ENCODE measurements at places on chromosomes 3 and 15. TPM values are rescaled to one million over a fixed set of nuclear protein-coding genes. Genes with fewer than 3 reads are reported as not detected.

Gene SYNM
- 1,007 TPM for total RNA-seq

GRCh38 chr3:39216176-39216790, 23.9 kb upstream of the XIRP1 start:
- DNase-seq = no peak

GRCh38 chr3:139518926-139519842, 20.4 kb downstream of the RBP1 start:
- no peak for DNase-seq

DNA sequence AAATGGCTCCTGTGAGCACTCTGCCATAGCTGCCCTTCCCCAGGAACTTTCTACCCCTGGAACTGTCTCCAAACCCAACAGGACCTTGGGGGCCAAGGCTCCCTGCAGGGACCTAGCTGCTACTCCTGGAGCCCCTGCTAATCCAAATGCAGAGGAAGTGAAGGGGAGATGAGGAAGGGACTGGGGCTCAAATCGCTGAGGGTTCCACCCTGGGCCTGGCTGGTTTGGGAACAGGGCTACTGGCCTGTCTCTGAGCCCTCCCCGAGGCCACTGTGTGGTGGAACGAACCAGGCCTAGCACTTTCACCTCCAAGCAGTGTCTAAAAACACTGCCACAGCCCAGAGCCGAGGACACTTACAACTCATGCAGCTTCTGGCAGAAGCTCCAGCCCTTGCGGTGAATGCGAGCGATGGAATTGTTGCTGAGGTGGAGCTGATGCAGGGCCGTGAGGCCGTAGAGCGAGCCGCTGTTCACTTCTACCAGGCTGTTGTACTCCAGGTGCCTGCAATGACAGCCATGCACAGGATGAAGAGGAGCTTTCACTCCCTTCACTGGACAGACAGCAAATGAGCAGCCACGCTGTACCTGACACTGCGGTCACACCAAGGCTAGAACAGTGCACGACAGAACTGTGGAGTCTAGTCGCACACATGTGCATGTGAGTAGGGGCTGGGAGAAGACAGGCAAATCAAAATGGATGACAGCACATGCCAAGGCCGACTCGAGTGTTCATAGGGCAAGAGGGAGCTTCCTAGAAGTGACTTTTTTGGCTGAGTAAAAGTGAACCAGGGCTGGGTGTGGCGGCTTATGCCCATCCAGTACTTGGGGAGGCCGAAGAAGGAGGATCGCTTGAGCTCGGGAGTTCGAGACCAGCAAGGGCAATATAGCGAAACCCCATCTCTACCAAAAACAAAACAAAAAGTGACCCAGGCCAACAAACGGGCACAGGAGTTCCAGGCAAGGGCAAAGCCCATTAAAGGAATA, 90.8 kb downstream of the LRIG1 start:
- peak; percentile 57 for DNase-seq

DNA sequence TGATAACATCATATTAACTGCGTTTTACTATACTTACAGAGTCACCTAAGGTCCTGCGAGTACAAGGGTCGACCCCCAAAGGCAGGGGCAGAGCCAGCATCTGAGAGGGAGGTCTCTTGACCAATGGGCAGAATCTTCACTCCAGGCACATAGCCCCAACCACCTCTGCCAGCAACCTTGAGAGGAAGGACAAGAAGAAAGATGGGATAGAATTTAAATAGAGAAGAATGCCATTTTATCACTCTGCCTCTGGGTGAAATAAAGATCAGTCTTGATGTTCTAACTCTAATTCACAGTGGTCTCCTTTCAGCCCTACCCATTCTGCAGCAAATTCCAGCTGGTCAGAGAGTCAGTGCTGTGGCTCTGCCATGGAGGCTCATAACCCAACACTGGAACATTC, 26.5 kb downstream of the KNG1 start:
- DNase-seq = no peak

Gene AMOTL2
- total RNA-seq = 46.2 TPM

DNA sequence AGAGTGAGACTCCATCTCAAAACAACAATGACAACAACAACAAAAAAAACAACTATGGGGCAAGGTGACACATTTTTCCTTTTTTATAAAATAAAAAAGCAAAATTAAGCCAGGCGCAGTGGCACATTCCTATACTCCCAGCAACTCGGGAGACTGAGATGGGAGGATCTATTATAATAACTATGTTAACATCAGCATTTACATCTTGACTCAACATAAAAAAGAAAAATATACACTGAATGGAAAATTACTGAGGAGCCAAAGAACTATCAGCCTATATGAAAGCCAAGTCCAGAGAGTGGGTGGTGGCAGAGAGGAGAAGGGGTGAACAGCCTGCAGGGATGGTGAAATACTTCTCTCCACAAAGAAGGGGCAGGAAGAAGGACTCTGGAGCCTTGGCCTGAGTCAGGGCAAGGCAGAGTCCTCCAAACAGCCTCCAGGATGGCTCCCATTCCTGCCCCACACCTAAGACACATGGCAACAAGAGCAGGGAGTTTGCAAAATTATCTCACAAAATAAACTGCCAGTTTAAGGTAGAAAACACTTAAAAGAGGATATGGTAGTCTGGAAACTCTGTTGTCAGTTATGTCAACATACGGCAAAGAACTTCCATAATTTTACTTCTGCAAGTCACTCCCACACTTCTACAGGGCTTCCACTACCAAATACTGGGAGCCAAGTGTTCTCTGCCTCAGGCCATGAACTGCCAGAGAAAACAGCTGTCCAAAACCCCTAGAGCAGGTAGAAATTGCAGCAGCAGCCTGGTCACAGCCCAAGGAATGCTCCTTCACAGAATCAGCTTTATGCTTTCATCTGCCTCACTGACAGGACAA, 25.9 kb downstream of the HSPBAP1 start:
- no peak for DNase-seq

DNA sequence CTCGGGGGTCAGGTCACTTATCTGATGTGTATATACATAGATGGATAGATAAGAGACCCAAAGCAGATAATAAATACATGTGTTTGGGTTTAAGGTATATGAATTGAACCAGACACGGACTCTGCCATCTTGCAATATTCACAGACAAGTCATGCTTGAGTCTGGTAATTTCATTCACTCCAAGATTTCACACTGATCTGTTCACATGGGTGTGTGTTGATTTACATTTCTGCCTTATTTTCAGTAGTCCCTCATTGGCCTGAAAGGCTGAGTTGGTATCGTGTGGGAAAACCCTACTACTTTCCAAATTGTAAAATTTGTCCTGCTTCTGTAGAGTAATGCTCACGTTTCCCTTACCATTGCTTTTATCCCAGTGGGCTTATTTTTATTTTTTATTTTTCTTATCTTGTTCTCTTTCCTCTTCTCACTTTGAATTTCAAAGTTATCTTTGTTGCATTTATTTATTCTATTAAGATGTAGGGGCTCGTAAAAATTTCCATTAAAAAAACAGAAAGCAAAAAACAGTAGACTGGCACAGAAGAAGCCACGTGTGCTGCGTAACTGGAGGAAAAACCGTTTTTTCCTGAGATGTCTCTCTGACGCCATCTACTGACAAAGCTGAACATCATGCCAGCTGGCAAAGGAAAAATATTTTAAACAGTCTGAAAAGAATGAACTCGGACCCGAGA, 10.8 kb upstream of the MFSD1 start:
- DNase-seq = no peak

DNA sequence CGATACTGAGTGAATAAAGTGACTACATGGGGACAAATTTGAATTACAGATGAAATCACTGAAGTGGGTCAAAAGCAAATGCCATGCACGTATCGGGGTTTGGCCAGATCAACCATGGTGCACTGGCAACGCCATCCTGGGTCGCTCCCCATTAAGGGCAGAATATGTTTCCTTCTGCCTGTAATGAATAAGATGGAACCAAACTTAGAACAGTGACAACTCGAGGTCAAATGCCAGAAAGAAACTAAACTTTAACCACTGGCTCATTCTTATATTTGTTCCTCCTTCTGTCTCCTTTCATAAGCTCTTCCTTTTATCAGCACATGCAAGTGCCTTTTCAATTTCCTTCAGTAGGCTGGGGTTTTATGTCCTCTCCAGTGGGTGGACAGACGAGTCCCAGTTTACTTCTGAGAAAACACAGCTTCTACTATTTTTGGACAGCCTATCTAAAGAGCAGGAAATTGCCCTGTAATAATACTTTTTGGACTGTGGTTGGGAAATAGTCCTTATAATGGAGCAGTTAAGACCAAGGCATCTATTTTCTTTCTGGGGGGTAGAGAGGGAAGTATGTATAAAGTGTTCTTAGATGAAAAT, 61.4 kb downstream of the WHAMM start:
- no peak for DNase-seq

Gene ACKR4
- total RNA-seq = 0.54 TPM

Gene PIGZ
- total RNA-seq = 8.6 TPM

Gene LARP6
- total RNA-seq = 22.5 TPM

GRCh38 chr3:157394411-157394810, 42.2 kb upstream of the PTX3 start:
- no peak for DNase-seq

DNA sequence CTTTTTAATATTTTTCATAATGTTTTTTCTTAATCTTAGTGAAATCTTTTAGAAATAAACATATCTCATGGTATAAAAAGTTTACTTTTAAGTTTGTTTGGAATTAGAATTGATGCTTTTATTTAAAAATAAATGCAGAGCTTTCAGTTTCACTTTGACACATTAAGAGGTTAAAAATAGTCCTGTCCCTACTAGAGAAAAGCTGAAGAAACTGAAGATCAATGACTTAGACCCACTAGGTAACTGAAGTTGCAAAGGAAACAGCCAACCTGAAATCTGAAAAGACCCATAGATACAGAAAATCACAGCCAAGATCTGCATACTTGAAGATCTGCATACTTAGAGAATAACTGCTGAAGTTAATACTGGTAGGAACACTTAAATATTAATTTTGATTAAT, 237.6 kb downstream of the RAP2B start:
- no peak for DNase-seq

- no peak for DNase-seq
Measured at GRCh38 chr3:124811436-124811835, 75.7 kb downstream of the ITGB5 start.

Gene PGBD4
- total RNA-seq = 1.3 TPM

DNA sequence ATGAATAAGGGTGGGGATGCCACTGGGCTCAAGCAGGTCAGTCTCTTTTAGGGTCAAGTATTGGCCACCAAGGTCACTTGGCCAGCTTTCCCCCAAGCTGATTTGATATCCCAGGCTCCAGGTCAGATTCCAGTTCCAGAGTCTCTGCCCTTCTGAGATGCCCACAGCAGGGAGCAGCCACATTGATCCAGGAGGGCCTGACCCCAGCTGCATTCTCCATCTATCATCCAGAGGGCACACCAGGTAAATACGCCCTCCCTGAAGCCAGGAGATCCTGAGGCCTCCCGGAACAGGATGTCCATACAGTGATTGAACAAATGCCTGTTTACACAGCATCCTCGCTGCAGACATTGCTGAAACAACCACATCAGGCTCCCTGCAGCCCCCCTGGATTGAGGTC, 264.6 kb upstream of the TLE3 start:
- no peak for DNase-seq

- no peak for DNase-seq
Measured at GRCh38 chr3:177629276-177629675, 432.0 kb upstream of the TBL1XR1 start.

DNA sequence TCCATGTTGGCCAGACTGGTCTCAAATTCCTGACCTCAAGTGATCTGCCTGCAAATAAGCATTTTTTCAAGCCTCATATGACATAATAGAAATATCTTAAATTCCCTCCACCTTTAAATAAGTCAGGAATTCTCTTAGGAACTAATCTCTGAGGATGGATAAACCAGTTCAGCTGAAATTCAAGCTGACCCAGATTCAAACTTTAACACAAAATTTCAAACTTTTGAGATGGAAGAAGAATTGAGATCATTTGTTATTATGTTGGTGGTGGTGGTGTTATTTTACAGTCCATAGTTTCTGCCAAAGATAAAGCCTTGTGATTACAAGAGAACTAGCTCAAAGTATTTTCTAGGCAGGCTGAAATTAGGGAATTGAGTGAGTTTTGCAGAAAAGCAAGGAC, 85.5 kb downstream of the SSR3 start:
- DNase-seq = no peak

- DNase-seq = no peak
Measured at GRCh38 chr3:193779933-193780332, 186.9 kb downstream of the OPA1 start.

Gene KBTBD13
- total RNA-seq = not detected

DNA sequence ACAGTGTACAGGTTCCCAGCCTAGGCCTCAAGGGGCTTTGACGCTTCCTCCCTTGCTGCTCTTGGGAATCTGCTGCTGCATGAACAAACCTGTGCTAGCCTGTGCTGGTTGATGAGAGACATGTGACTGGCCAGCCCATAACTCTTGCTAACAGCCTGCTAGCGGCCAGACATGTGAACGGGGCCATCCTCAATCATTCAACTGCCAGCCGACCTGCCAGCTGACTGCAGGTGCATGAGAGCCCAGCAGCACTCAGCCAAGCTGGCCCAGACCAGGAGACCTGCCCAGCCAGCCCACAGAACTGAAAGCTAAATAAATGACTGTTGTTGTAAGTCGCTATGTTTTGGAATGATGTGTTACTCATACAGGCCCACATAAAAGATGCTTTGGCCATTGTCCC, 82.4 kb upstream of the DLG1 start:
- DNase-seq = peak; percentile 24

Gene ZPLD1
- total RNA-seq = not detected

DNA sequence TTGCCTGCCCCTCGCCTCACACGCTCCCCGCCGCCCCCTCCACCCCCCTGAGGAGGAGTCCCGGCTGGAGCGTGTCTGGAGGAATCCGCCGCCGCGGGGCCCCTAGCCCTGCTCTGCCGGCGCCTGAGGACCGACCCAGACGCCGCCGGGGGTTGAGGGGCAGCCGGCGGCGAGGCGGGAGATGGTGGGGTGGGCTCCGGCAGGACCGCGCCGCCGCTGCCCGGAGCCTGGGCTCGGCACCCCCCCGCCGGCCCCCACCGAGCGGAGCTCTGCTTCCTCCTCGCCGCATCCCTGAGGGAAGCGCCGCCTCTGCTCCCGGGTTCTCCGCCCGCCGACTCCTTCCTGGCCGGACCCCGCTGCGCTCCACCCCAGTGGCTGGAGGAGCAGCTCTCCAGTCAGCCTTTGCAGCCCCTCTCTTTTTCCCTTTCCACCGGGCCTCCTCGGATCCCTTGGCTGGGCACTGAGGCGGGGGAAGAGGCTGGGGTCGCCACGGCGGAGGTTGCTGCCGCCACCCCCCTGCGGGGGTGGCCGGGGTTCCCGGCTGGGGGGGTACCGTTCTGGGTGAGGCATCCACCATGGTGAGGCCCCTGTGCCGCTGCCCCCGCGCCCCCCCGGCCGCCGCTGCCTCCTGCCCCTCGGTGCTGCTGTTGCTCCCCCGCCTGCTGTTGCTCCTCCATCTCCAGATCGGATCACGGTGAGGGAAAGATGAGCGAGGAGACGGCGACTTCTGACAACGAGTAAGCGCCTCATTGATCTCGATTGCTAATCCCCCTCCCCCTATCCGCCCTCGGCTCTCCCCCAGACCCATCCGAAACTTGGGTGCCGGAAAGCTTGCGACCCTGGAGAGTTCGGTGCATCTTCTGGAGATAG, at the start of gene SPRED1:
Gene SPRED1, plus strand, starts transcription at position 356 of the 870 bp plus-strand sequence. Its CDS starts 350 bp downstream, at position 706.
- DNase-seq = peak; percentile 90

DNA sequence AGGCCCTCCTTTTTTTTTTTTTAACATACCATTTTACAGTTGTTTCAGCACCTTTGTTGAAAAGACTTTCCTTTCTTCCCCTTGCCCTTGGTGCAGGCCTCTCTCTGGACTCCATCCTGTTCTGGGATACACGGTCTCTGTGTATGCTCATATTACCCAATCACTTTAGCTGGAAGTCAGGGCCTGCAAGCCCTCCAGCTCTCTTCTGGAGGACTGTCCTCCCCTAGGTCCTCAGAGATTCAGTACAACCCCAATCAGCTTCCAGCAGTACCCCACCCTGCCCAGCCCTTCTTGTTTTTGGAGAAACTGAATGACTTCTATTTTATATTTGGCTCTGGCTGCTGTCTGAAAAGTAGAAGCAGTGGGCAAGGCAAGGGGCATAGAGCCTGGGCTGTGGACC, 270.8 kb downstream of the KLF13 start:
- no peak for DNase-seq
